ENCODE measurements at places on chromosomes 11 and 22. TPM values are rescaled to one million over a fixed set of nuclear protein-coding genes. Genes with fewer than 3 reads are reported as not detected.

The TENM4 gene
- not detected for total RNA-seq

The MDK gene
- 5.4 TPM for total RNA-seq

The TRIM49 gene
- total RNA-seq, result not detected

The OR56B4 gene
- not detected for total RNA-seq

The MB gene
- not detected for total RNA-seq

The PRR5 gene
- total RNA-seq, result 1.5 TPM

The TRIM77 gene
- total RNA-seq, result not detected

The SCN2B gene
- not detected for total RNA-seq

The CEP57 gene
- total RNA-seq, result 67.4 TPM

The RFPL1 gene
- total RNA-seq, result not detected

The RASD2 gene
- total RNA-seq, result not detected

The OR4C11 gene
- not detected for total RNA-seq

The SHISAL1 gene
- total RNA-seq, result not detected

The ZNF195 gene
- total RNA-seq, result 95.1 TPM

The CBLIF gene
- not detected for total RNA-seq

The OPCML gene
- total RNA-seq, result not detected

The NLRP14 gene
- 6.4 TPM for total RNA-seq

The VSTM5 gene
- total RNA-seq, result not detected

The IL10RA gene
- total RNA-seq, result 25.2 TPM

The CABP4 gene
- total RNA-seq, result 11.5 TPM

The CSNK2A3 gene
- total RNA-seq, result 0.82 TPM

The UBE2L6 gene
- 56.1 TPM for total RNA-seq

The OR6Q1 gene
- total RNA-seq, result not detected

The KCNJ1 gene
- total RNA-seq, result not detected

The KDM4E gene
- total RNA-seq, result not detected

The OSM gene
- 0.79 TPM for total RNA-seq

The MUC2 gene
- total RNA-seq, result not detected

The RCE1 gene
- 34.9 TPM for total RNA-seq

The MPPED2 gene
- not detected for total RNA-seq

The LRP4 gene
- 17.5 TPM for total RNA-seq

All from OCI-LY7 (cell line).